ENCODE measurements at places on chromosomes 13 and 19.

DNA sequence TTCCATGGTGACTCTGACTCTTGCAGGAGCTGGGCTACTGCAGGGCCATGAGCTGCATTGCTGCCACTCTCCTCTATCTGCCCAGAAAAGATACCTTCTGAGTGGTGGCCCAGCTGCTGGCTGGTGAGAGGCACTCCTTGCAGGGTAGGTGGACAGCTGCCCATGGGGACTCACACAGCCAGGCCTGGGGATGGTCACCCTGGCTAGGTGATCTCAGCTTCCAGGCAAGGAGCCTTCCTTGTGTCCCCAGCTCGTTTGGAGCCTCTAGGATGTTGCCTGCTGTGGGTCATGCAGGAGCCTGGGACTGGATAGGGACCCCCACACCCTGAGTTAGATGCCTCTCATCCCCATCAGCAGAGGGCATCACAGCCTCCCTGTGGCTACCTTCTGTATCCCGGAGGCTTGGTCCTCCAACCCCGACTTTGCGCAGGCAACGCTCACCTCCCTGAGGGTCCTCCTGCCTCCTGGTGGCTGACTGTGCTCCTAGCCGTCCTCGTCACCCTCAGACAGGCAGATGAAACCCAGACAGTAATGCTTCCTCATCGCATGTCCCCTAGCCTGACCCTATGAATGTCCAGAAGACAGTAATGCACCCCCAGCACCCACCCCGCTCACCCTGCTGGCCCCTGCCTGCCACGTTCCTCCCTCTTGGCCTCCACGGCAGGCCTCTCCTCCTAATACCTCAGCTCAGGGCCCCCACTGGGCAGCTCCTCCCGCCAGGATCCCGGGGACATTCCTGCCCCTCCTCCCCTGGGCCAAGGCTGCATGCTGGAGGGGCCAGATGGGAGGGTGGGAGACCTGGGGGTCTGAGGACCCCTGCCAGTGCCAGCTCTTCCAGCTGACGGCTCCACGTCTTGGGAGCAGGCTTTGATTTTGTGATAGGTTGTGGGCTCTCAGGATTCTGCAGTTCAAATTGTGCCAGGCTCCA, 13.6 kb upstream of the ZNF14 start:
- DNase-seq: no peak

GRCh38 chr13:57925250-57925649, 293.7 kb downstream of the PCDH17 start:
- no peak for DNase-seq

- DNase-seq: no peak
Observed at GRCh38 chr19:29492769-29493168, 33.0 kb upstream of the VSTM2B start.

DNA sequence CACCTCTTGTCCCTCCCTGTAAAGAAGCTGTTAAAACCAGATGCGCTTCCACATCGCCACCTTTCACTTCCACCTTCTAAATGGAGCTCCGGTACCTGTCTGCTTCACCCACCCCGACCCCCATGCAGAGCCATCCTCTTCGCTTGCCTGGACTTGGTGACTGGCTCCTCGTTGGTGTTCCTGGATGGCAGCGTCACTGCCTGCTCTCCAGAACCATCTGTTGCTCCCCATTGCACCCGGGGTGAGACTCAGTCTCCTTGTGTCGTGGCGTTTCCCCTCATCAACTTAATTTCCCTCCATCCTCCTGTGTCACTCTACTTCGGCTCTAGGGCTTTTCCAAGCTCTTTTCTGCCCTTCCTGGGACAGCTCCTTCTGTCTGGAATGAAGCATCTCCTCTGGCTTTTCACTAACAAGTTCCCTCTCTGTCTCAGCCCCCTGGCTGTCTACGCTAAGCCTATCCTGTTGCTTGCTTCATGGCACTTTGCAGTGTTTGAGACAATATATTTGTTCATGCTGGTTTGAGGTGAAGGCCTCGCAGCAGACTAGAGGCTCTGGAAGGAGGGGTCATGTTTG, 10.3 kb downstream of the CEBPG start:
- DNase-seq: no peak

- DNase-seq: peak; percentile 48
Observed at GRCh38 chr19:50658441-50659317, 9.4 kb downstream of the C19orf81 start.

- no peak for DNase-seq
Observed at GRCh38 chr13:99143904-99144303, 56.8 kb upstream of the UBAC2 start.

DNA sequence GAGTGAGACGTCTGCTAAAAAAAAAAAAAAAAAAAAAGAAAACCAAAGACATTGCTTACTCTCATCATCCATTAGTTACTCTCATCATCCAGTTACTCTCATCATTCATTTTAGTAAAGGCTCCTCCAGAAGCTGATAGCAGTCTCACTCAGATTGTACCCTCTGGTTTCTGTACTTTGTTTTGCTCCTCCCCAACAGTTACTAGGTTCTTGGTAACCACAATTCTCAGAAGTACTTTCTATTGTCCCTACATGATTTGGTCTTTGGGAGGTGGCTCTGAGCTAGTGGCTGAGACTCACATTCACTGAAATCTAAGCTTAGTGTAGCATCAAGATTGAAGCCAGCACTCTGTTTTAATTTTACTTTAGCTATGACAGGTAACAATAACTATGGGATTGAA, 14.3 kb downstream of the ERICH4 start:
- no peak for DNase-seq
